ENCODE measurements at places on chromosomes 11 and 22.

DNA sequence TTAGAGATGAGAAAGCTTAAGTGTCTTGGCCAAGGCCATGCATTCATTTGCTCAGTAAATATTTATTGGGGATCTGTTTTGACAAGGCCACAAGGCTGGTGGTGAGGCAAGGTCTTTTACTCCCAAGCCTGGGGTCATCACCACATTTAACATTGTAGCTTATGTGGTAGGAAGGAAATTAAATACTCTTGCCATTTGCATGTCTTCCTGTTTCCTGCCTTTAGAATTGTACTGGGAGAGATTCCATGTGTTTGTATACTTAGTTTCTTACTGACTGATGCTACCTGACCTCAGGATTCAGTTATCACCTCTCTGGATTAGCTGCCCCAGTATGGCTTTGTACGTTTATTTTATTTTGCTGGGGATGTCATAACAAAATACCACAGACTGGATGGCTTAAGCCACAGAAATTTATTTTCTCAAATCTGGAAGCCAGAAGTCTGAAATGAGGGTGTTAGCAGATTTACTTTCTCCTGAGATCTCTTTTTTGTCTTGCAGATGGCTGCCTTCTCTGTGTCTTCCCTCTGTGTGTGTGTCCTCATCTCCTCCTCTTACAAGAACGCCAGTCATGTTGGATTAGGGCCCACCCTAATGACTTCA is 44.8 kb downstream of the SPECC1L start:
- no peak for DNase-seq

- no peak for DNase-seq
Observed at GRCh38 chr11:62843466-62843865, 4.1 kb upstream of the WDR74 start.

GRCh38 chr11:87459351-87459750 is 421.6 kb downstream of the TMEM135 start:
- DNase-seq = no peak

DNA sequence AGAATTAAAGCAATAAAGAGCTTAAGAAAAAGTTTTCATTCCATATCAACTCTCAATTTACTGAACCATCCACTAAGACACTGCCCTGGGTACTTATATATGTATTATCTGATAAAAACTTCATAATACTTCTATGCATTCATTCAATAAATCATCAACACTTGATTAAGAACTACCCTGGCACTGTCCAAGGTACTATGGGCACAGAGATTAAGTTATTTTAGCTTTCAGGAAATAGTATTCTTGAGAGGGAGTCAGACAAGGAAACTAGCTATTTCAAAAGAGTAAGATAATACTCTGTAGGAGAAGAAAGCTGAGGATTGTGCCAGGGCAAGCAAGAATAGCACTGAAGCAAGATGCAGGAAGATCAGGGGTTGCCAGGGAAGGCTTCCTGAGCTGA is 640.8 kb downstream of the FAM181B start:
- no peak for DNase-seq

DNA sequence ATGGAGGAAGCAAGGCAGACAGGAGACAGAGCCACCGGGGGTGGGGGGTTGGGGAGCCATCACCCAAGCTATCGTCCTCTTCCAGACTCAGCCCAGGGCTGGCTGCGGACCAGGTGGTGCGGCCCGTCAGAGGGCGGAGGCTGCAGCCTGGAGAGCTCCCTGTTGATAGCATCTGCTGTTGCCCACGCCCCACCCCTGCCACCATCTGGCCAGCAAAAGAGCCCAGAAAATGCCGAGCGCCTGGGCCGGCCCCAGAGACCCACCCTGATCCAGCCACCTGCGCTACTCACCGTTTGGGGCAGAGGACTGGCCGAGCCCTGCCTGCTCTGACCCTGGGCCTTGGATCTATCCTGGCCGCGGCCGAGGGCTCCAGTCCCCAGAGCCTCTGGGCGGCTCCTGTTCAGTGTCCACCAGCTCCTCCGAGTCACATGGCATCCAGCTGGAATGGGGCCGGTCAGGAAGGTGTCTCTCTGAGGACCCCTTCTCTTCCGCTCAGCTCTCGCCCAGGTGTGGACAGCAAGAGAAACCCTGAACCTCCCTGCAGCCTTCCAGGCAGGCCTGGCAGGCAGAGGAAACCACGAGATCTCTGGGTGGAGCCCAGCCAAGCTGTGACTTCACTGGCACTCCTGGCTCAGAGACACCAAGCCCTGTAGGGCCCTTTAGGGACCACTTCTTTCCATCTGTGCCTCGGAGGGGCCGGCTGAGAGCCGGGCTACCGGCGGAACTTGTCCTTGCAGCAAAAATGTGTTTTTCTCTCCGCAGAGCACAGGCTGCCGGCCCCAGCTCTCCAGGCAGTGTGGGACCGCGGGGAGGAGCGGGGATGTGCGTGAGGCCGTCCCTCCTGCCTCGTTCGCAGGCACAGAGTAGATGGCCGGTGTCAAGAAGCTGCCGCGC is at the start of gene MRGPRE:
TSS of gene MRGPRE (minus strand) at position 567 of the 894 bp plus-strand sequence. CDS start 3,618 bp downstream, outside the sequence.
- peak; percentile 80 for DNase-seq

- DNase-seq = no peak
Observed at GRCh38 chr11:108669711-108670110, 4.8 kb downstream of the DDX10 start.

- no peak for DNase-seq
Observed at GRCh38 chr11:125384825-125385224, 111.2 kb downstream of the FEZ1 start.

DNA sequence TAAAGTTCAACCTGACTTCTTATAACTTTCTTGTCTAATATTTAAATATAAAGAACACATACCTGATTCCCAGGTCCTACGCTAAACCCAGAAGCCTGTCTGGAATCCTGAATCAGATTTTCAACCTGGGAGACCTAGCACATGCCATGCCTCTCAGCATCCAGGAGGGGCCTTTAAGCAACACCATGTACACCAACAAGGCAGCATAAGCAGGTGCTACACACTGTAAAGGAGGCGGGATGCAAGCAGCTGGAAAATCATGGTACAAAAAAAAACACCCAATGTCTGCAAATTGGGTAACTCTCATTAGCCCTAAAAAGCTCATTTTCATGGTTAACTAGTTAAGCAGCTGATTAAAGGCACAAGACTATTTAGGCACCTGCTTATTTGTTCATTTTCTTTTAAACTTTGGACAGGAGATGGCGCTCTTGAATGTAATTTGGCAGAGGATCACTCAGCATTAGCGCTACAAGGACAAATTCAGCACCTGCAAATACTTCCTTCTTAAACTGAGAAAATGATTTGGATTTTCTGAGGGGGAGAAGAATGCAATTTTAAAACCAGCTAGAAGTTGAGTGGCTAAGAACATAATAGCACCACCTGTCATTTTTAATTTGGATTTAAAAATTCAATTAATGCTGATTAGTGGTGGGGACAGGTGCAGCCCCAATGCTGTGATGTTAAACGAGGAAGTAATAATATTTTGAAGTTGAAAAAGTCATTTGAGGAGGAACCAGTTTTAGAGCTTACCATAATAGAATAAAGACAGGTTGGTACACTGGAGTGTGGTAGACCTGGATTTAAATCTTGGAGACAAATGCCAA is 104.0 kb downstream of the FAR1 start:
- no peak for DNase-seq

- no peak for DNase-seq
Observed at GRCh38 chr11:42232673-42233072, 773.2 kb upstream of the LRRC4C start.

DNA sequence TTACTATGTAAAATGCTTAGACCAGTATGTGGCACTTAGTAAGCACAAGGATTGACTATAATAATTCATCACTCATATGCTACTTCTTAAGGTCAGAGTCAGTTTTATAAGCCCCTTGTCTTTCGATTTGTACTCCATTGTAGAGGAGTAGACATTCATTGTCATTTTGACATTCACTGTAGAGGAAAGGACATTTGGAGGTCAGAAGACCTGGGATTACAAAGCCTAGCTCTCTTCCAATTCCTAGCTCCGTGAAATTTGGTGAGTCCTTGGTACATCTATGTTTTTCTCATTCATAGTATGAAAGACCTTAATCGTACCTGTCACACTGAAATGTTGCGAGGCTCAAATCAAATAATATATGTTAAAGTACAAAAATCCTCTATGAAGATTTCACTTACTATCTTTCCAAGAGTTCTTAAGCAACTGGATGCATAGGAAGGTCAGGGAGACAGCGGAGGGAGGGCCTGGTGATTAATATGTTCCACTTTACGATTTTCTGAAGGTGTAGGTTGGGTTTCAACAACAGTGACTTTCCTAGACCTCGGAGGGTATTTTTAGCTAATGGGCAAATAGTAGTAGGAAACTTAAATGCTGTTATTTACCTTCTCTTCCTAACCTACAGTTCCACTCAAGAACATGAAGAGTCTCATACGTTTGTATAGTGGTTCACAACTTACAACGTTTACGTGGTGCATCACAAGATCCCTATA is 1.4 kb upstream of the EMSY start:
- DNase-seq = no peak
